Posterior cingulate gyrus (tissue), 11 donors: ENCODE measurements at places on chromosomes 3 and 15.

GRCh38 chr3:185021256-185021655 lies 131.6 kb downstream of the C3orf70 start:
- DNase-seq = no peak

- DNase-seq = no peak
Observed at GRCh38 chr3:89957451-89957850, 850.0 kb downstream of the EPHA3 start.

- no peak for DNase-seq
Observed at GRCh38 chr15:58583171-58583908, 151.5 kb downstream of the LIPC start.

- no peak for DNase-seq
Observed at GRCh38 chr3:58274027-58274614, 31.9 kb upstream of the RPP14 start.

GRCh38 chr3:71854706-71855105 lies 69.8 kb upstream of the PROK2 start:
- DNase-seq = no peak

DNA sequence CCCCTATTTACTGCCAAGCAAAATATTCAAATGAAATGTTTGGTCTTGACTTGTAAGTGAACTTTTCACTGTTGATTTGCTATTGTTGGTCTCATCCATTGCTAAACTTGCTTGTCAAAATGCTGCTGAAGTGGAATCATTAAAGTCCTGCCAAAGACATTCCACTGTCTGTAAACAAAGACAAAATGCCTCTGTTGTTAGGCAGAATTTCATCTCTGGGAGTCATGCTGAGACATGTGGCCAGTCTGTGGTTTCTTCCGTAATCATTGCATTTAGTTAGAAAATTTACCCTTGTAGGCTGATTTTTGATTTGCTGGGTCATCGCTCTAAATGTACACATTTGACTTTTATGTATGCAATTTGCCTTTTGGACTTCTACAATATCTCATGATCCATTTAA lies 577.7 kb downstream of the MECOM start:
- no peak for DNase-seq

- DNase-seq = no peak
Observed at GRCh38 chr15:51302480-51302879, 35.9 kb downstream of the CYP19A1 start.

- no peak for DNase-seq
Observed at GRCh38 chr3:2967871-2968270, 142.3 kb downstream of the IL5RA start.

DNA sequence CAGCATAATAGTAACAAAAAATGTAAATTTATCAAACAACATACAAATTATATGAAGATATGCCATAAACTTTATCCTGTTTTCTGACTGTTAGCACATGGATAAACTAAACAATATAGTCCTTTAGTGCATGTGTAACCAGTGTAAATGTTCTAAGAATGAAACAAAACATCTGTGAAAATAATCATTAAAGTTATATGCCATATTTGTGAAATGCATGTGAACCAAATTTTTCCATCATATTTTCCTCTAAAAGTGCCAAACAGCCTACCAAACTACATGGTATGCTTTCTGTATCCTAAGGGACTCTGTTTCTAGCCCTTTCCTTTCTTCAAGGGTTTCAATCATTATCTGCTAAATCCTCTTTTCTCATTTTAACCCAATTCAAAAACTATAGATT lies 23.9 kb upstream of the RSL24D1 start:
- DNase-seq = no peak

GRCh38 chr3:107676469-107677309 lies 153.9 kb downstream of the BBX start:
- DNase-seq = no peak

GRCh38 chr3:161452179-161452578 lies 44.4 kb upstream of the OTOL1 start:
- DNase-seq = no peak

DNA sequence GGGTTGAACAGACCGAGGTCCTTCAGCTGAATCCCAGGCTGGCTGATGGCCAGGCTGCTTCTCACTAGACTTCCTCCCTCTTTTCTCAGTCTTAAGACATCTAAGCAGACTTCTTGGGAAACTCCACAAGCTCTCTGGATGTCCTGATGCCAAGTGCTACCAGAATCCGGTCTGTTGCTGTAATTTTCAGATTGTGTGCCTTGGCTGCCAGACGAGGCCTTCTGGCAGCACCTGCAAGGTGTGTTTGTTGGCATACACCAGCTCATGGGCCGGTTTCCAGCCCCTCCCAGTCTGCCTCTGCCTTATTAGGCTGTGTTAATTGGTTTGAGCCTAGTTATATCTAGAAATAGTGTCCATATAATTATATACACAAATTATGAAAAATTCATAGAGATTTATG lies 120.6 kb downstream of the TNIK start:
- no peak for DNase-seq

DNA sequence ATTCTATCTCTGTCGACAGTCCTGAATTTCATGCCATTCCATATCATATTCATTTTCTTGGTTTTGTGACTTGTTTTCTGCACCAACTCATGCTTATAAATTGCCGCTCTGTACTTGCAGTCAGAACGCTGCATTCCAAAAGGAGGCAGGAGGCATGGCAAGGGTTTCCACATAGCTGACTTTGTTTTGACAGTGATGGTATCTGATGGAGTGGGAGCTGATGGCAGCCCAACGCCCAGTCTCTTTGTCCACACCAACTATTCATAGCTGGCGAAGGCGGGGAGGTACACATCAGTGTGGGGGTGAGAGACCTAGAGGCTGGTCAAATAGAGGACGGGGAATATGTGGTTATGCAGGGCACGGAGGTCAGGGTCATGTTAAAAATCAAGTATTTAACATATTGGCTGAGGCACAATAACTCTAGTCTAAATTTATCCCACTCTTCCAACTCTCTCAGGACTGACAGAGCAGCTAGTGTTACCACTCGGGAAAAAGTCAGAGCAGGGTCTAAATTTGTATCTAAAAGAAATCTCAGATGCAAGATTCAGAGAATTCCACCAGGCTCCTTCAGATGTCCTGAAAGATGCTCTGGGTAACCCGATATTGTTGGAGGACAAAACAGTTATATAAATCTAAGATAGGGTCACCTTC lies 67.8 kb upstream of the ATP13A3 start:
- DNase-seq = no peak

DNA sequence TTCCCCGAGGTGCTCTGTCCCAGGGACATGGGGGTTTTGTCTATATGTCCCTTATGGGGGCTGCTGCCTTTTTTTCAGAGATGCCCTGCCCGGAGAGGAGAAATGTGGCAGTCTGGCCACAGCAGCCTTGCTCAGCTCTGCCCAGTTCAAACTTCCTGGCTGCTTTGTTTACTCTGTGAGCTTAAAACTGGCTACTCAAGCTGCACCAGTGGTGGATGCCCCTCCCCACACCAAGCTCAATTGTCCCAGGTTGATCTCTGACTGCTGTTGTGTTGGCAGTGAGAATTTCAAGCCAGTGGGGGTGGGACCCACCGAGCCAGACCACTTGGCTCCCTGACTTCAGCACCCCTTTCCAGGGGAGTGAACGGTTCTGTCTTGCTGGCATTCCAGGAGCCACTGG lies 188.9 kb downstream of the STXBP5L start:
- DNase-seq = no peak

GRCh38 chr3:101862416-101863165 lies 13.3 kb downstream of the NFKBIZ start:
- no peak for DNase-seq

DNA sequence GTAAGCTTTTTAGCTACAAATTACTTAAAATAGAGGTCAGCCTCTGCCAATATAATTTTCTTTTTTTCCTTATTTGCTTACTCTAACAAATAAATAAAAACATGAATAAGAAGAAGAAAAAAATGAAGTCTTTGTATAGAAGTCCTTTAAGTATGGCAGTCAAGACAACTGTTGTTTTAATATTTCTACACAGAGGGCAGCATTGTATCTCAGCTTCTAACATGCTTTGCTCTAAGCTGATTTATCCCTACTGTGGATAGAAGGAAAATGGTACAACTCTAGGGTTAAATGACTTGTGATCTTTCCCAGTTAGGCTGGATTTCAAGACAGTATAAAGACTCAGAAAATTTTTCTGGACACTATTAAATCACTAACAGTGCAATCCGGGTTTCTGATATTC lies 104.3 kb upstream of the MEIS2 start:
- no peak for DNase-seq

DNA sequence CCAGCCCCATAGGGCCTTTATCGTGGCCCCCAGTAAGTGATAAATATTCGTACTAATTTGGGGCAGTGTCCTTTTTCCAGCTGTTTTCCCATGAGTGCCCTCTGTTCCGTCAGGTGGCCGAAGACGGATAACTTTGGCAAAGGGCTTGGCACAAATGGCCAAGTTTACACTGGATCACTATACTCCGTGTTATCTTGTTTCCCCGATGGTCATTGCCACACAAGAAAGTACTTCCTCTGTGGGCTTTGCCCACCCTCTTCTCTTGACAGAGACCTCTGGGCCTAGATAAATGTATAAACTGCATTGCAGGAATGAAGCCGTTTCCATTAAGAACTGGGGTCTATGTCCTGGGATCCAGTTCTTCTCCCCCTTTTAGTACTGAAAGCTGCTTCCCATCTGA lies 39.1 kb downstream of the SMAD3 start:
- DNase-seq = no peak

DNA sequence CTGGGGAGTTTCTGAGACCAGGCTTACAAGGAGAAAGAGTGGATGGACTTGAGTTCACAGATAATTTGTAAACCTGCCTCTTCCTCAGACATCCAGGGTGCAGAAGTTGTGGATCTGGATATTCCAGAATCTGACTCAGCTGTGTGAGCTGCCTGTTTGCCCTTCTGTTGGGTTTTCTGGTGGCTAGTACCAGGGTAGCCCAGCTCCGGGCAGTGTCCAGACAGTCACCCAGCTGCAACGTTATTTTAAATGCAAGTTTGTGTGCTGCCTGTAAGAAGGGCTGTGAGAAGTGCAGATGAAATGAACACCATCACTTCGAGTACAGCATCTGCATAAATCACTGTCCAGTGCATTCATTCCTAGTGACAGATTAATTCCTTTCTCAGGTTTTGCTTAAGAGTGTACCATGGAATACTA lies 1053.0 kb downstream of the TUSC7 start:
- no peak for DNase-seq

DNA sequence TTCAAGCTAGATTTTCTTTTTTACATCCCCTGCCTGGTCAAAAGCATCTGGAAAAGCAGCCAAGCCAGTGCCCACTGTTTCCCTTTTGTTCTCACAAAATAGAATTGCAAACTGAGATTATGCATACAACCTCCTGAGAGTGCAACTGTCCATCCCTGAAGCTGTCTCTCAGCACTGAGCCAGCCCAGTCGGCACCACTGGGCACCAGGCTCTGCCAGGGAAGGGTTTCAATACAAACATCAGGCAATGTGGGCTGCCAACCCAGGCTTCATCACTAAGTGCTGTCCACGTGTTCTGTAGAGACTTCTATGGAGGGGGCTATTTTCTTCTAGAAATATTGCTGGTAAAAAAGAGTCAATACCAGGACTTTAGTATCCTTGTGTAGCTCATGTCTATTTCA lies 356.3 kb upstream of the TBL1XR1 start:
- DNase-seq = no peak

DNA sequence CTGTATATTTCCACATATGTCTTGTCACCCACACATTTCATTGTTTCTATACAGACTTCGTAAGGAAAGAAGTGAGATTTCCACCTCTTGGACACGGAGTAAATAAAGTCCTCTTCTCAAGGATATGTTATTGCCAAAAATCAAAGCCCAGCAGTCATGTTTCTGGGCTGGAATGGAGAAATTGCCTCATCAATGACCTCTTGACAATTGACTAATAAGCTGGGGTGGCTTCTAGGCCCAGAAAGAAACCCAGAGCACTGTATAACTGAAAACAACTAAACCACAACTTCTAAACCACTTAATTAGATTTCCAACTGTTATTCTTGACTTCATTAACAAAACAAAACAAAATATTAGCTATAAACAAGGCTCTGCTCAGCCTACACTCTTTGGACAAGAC lies 56.4 kb upstream of the SLC24A5 start:
- no peak for DNase-seq

GRCh38 chr15:59751552-59752413 lies 62.7 kb upstream of the BNIP2 start:
- no peak for DNase-seq

DNA sequence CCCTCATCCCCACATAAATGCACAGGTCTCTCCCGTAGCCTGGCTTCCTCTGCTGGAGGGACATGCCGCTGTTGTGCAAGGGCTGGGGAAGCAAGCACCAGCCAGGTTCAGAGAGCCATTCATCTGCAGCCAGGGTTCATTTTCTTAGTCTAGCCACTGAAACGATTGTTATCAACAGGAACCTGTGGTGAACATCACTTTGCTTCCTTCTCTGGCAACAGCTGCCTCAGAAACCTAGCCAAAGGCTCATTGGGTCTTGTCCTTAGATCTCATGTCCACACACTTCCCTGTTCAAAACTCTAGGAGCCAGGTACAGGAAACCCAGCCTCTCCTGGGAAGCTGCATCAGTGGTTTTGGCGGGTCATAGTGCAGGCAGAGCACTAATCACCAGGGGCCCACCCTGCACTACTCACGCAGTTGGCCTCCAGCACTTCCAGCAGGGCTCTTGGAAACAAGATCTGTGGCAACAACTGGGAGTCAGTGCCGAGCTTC lies 47.0 kb downstream of the OXNAD1 start:
- DNase-seq = no peak

DNA sequence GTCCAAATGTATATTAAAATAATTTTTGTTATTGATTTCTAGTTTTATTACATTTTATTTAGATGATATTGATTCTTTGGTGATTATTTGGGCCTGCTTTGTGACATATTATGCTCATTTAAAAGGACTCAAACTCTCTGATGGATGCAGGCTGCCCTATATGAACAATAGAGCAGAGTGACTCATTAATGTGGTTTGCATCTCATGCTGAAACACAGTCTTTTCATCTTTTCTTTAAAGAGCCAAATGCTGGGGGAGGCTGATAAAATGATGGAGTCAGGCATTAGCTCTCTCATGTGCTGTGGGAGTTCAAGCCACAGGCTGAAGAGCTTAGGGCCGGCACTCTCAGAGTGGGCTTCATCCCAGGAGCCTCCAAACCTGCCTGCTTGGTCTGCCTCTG lies 7.2 kb downstream of the PLA1A start:
- DNase-seq = no peak

GRCh38 chr3:162721736-162722135 lies 1225.1 kb downstream of the OTOL1 start:
- DNase-seq = no peak
